ENCODE measurements at places on chromosomes 11 and 22. TPM values are rescaled to one million over a fixed set of nuclear protein-coding genes. Genes with fewer than 3 reads are reported as not detected.

DNA sequence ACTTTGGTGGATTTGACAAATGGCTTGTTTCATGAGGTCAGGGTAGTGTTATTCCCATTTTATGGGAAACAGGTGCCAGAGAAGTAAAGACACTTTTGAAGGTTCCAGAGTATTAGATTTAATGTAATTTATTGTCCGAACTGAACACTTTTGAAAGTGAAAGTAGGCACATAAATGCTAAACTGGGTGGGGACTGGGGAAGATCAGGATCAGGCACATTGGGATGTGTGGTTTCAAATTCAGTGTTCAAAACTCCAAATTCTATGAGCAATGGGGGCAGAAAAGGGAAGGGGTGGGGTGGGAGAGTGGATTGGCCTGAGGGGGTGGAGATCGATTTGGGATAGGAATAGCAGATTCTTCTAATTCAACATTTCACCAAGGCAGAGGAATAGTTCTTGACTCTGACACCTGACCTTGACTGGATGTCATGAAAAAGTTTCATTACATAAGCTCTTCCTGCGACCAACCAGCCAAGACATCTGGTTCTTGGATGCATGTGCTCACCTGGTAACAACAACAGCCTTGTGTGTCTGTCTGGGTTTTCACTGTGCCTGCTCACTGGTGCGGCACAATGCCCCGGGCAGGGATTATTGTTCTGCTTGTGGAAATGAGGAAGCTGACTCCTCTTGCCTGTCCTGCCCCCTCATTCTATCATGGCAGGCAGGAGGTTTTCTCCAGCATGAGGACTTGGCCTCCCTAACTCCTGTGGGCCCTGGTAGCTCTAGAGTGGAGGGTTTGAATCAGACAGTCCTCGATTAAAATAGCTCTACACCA lies 10.8 kb downstream of the PPFIBP2 start:
- no peak for DNase-seq

GRCh38 chr22:35069541-35069940 lies 3.6 kb downstream of the ISX start:
- no peak for DNase-seq

DNA sequence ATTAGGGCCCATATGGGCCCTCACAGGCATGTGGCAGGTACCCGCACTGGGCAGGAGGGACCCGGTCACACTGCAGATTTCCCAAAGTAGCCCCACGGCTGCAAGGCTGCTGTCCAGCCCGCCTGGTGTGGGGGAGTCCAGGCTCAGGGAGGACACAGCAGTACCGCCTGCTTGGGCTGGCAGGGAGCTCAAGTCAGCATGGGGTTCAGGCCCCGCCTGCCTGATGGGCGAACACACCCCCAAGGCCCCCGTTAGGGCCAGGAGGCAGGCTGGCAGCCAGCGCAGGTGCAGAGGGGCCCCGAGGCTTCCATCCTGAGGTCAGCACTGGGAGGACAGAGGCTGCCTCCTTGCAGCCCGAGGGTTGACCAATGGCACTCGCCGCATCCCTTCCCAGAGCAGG lies 5.5 kb downstream of the ZDHHC8 start:
- no peak for DNase-seq

GRCh38 chr22:37752189-37753087 lies 55.3 kb upstream of the GCAT start:
- peak; percentile 83 for DNase-seq

GRCh38 chr11:120241277-120241676 lies 1.3 kb downstream of the POU2F3 start:
- no peak for DNase-seq

GRCh38 chr11:115774756-115775155 lies 270.5 kb upstream of the CADM1 start:
- DNase-seq, result no peak

DNA sequence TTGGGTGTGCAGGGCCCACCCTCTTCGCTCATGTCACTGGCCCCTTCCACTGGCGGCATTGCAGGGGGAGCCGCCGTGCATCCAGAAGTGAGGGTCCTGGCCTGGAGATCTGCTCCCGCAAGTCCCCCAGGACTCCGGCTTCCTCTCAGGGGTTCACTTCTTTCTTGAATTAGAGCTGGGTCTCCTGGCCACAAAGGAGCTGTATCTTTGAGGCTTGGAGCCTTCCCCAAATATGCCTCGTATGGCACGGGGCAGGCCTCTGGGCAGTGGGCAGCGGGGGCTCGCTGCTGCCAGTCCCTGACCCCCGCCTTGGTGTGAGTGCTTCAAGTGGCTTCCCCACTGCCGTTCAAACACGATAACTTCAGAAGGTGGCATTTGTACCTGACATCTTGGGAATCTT lies 7.4 kb upstream of the IFITM3 start:
- DNase-seq, result no peak

DNA sequence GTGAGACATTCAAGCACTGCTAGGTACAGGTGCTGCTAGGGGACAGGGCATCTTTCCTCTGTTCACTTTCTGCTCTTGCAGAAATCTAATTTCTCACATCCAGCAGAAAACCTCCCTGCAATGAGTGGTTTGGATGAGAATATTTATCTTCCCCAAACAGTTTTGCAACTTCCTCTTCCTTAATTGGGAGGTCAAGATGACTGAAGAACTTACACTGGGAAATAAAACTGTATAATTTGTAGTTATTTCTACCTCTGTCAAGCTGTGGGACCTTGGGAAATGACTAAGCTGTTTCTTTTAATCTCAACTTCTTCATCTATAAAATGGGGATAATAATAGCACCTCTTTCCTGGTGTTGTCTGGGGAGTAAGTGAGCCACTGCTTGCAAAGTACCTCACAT lies 69.8 kb downstream of the PRR5L start:
- no peak for DNase-seq

GRCh38 chr11:18853086-18853720 lies 61.6 kb upstream of the PTPN5 start:
- no peak for DNase-seq

DNA sequence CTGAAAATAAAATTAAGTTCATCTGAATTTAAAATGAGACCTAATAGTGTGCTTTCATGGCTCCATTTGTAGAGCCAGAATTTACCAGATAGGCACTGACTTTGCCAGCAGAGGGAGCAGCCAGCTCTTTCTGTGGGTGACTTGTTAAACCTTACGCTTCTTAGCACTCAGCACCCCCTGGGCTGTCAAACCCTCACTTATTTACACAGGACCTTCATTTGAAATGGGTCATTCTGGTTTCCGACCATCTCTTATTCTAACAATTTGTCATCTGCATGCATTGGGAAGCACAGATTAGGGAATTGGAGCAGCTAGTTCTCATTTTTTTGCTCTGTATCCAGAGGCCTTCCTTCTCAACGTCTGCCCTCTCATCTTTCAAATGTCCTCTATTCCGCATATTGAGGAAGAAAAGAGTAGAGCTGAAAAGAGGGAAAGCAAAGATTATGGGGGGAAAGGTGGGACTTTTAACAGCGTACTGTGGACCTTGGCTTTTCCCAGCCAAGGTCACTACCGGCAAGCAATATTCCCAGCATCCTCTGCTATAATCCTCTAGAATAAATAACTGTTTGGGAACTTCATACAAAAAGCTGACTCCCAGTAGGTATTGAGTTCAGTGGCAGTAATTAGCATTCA lies 3.1 kb downstream of the ASRGL1 start:
- peak; percentile 54 for DNase-seq

- DNase-seq, result no peak
Observed at GRCh38 chr22:44973829-44974228, 36.0 kb downstream of the PHF21B start.

DNA sequence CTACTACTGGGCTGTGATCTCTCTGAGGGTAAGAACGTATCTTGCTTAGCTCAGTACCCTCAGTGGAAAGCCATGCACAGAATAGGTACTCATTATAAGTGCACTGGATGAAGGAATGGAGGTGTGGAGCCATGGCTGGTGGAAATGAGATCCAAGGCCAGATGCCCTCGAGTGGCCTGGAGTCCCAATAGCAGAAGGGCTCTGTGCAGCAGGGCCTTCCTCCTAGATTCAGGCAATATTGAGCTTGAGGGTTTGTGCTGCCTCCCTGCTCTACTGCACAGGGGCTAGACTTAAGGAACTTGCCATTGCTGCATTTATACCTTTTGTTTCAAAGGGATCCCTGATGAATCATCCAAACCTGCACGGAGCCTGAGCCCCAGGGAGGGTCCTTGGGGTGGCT lies 33.6 kb upstream of the TUB start:
- DNase-seq, result no peak

DNA sequence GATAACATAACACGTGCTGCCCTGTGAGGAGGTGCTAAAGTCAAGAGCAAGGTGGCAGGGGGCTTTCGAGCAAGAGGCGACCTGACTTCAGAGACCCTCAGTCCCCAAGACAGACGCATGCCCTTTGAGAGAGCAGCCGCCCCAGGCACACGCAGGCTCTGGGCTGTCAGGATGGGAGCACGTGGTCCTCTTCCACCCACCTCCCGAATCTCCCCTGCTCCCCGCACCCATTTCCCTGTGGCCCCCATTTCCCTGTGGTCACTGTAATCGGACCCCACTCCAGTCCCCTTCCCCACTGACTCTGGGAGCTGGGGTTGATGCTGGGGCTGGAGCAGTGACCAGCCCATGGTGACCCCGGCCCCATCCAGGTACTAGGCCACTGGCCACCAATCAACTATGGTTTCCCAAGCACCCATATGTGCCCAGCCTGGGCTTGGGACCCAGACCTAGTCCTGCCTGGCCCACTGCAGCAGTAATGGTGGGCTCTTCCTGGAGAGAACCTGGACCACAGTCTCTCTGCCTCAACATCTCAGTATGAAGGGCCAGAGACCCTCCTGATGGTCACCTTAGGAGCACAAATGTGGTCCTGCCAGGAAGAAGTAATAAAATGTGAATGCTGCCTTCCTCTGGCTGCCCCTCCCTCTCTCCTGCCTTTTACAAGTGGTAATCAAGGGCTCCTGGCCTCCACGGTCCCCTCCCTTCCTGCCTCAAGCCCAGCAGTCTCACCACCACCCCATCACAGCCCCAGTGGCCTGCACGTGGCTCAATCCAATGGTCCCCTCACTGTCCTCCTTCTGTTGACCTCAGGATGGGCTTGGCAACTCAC lies 39.0 kb downstream of the IGLL5 start:
- no peak for DNase-seq

DNA sequence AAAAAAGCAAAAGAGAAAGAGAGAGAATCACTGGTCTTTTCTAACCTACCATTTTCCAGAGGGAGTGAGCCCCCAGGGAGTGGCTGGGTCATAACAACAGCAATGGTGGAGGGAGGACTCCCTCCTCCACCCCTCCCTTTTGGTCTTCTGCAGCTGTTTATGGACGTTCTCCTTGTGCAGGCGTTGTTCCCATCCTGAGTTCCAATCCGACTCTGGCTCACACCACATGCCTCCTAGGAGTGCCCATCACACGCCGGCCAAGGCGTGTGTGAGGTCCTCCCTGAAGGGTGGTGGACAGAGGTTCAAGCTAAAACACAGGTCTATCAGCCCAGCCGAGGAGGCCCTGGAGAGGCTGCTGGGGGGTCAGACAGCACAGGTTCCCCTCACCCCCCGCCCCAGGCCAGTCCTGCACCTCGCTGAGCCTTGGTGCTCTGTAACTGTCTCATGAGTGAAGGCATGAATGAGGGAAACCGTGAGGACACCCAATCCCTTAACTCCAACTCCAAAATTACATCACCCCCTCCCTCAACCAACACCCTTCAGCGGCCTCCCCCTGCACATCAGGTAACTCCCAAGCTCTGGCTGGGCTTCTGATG lies 29.4 kb downstream of the IFT27 start:
- no peak for DNase-seq

- peak; percentile 29 for DNase-seq
Observed at GRCh38 chr11:128039140-128040021, 548.0 kb downstream of the ETS1 start.

DNA sequence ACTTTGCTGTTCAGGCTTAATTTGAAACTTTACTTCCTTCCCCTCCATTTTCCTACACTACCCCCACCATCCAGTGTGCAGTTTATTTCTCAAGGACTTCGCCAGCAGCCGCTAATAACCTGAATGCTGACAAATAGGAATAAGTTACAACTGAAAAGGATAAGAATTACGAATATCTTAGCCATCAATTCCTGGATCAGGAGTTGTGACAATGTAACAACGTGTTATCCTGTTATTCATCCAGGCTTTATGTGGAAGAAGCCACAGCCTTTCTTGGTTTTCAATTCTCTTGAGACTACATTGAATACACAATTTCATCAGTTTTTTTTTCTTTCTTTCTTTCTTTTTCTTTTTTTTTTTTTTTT lies 5.9 kb downstream of the HBG1 start:
- DNase-seq, result no peak

DNA sequence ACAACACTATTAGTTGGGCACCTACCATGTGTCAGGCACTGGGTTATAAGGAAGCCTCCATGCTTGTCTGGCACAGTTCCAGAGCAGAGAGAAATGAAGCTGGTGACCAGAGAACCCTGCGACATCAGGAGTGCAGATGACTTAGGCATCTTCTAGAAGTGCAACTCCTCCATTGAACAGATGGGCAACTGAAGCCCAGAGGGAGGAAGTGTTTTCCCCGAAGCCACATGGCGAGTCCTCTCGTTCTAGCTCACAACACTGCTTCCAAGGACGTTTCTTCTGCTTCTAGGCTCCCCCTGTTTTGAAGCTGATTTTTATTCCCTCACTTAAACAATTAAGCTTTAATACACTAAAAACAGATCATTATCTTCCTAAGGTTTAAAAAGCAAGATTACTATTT lies 109.8 kb upstream of the SYT13 start:
- no peak for DNase-seq

DNA sequence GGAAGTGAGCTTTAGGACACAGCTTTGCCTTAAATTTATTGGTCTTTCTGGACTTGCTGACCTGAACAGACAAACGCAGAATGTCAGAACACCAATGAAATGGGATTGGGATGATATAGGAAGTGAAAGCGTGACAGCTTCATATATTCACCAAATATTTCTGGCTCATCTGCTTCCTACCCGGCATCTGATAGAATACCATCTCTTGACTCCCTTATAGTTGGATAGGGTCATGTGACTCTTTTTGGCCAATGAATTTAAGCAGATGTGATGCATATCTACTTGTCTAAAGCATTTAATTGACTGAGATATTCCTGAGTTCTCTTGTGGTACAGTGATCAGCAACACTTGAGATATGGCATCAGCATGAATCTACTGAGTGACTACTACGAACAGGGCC lies 2.5 kb upstream of the CAPRIN1 start:
- no peak for DNase-seq

Gene MS4A12
- total RNA-seq, result 591 TPM

Gene TRIM48
- not detected for total RNA-seq

Gene SCN4B
- 0.67 TPM for total RNA-seq

Gene OPCML
- 0.11 TPM for total RNA-seq

Gene DRD2
- total RNA-seq, result 0.31 TPM

Gene MMP13
- total RNA-seq, result not detected

Gene CLMP
- 13.2 TPM for total RNA-seq

Gene OR51B4
- total RNA-seq, result not detected

Gene MEI1
- total RNA-seq, result 6.2 TPM
